ENCODE measurements at places on chromosomes 6 and 20.
A peak's percentile ranks its signal among the peaks of the same experiment; 100 is the strongest.

DNA sequence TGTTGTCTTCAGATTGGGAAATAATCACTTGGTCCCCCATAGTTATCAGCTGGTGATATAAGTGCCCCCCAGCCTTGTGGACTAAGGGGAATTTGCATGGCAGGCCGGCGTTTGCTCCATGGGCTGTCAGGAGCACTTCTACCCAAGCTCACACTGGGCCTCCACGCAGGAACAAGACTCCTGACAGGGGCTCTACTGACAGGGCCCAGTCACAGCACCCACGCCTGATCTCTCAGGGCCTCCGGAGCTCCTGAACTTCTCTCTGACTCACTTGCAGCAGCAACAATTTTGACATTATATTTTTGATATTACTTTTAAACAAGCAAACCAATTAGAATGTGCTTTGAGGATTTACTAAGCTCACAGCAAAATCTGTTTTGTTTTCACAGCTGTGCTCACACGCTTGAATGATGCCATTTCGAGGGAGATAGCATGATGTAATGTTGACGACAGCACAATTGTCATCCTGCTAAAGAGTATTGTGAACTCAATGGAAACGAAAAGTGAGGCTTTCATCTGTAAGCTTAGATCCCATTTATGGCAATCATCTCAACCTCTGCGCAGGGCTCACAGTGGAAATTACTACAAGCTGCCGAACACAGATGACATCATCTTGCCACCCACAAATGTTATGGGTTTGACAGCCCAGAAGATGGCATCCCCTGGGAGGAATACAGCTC, 28.7 kb upstream of the TXNDC5 start:
- peak; percentile 76 for DNase-seq

- no peak for DNase-seq
Observed at GRCh38 chr6:150149146-150149545, 6.3 kb downstream of the PPP1R14C start.

- no peak for DNase-seq
Observed at GRCh38 chr6:163711615-163712565, 297.4 kb downstream of the QKI start.

GRCh38 chr6:127051571-127052260, 66.8 kb upstream of the RSPO3 start:
- no peak for DNase-seq

DNA sequence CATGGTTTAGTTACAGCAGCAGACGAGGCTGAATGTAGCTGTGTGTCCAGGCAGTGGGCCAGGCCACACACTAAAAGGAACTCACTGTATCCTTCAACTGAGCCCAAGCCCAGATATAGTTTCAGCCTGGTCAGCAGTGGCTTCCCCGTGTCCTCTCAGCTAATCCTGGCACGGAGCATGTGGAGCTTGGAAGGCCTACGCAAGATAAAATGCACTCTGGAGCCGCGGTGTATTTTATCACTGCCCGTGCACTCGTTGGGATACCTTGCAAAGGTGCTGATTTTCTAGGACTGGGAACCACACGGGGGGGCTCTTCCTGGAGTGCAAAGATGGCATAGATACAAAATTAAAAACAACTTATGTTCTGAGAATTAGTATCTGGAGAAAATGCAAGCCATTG, 48.4 kb upstream of the IYD start:
- DNase-seq = no peak

- DNase-seq = no peak
Observed at GRCh38 chr6:31386099-31386498, 17.3 kb upstream of the MICA start.

- no peak for DNase-seq
Observed at GRCh38 chr6:130994319-130995097, 68.5 kb downstream of the EPB41L2 start.

GRCh38 chr6:111651185-111652034, 45.7 kb upstream of the TRAF3IP2 start:
- DNase-seq = no peak

DNA sequence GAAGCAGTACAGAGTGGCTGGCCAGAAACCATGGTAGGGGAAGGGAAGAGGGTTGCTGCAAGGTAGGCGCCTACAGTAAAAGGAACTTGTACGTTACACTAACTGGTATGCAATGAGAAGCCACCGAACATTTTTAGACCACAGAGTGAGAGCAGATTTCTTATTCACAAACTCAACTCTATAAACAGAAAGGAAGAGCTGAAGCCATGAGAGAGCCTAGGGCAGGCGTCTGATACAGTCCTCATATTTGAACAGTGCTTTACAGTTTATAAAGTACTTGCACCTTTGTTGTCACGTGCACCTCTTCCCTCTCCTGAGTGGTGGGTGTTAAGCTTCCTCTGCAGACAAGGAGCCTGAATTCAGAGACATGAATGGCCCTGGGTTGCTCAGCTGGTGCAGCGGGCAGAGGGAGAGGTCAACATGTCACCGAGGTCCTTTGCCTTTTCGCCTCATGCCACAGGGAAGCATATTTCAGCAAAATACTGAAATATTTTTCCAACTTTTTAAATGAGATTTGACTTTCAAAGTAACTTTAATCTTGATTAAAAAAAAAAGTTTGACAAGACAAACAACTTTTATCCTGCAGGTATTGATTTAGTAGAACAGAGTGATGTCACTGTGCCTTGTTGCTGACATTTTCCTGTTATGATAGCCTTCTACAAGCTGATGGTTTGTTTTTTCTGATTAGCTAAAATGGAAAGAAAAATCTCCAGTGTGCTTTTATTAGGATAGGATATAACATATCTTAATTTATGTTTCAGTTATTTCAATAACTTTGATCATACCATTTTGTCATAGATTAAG, 23.8 kb downstream of the UST start:
- DNase-seq = no peak

DNA sequence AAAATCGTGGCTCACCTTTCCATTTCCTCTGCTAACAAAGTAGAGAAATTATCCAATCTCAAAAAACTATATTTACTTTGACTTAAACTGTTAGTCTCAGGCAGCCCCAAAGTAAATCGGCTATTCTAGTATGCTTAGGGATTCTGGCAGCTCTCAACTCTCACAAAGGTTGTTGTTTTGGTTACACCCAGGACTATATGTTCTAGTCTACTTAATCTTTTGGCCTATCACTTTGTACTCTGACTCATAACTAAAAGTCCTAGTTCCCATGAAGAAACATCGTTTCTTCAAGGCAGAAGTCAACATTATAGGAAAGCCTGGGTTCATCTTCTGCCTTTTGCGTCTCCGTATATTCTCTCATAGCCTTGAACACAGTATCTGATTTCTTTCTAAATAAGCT, 42.3 kb downstream of the MYLK4 start:
- no peak for DNase-seq

GRCh38 chr6:109377717-109378116, 4.5 kb downstream of the CD164 start:
- DNase-seq = no peak

- DNase-seq = peak; percentile 42
Observed at GRCh38 chr6:56906752-56907151, 48.2 kb upstream of the BEND6 start.

- DNase-seq = no peak
Observed at GRCh38 chr6:93751969-93752368, 332.6 kb upstream of the EPHA7 start.

- peak; percentile 82 for DNase-seq
Observed at GRCh38 chr20:17570347-17571152, 675 bp downstream of the DSTN start.

DNA sequence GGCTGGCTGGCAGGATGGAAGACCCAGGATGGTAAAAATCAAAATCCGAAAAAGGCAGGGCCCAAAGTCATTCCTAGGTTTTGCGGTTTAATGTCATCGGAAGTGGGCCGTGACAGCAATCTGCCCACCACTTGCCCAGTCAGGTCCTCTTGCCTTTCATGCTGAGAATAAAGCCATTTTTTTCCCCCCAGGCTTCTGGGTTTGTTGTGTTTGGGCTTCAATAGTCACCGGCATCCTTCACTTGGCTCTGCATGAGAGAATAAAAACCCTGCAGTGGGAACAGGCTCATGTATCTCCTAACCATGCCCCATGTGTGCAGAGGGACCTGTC, 56.1 kb downstream of the MEP1A start:
- peak; percentile 27 for DNase-seq

DNA sequence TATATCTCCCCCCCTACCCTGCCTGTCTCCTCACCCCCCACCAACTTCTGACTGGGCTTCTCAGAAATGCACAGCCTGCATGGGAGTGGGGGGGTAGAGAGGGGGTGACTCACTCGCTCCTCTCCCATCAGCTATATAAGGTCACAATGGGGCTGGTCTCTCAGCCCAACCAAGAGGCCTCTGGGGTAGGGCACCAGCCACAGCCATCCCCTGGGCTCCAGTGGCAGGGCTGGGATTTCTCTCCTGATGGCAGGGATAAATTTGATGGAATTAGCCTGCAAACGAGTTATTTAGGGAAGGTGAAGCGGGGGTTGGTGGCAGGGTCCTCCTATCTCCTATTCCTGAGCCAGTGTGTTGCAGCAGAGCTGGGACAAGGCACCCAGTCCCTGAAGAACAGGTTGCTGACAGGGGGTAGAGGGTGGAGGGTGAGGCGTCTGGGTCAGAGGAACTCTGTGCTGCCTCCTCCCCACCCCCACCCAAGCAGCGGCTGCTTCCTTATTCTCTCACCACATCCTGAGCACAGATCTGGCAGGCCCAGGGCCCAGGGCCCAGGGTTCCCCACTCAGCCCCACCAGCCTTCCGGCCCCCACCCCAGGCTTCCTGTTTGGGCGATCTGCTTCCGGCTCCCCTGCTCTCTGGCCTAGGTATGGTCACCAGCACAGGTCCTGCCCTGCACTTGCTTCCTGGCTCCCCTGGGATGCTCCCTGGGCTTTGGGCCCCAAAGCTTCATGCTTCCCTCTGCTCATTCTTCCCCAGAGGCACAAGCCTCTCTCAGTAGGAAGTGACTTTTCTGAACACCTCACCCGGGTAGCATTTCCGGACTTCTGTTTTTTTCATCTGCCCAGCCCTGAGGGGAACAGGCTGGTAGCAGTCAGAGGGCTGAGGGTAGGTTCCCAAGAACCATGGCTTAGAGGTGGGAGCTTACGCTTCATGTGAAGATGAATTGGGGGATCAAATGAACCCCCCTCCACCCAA, 4.0 kb downstream of the PPP1R18 start:
- peak; percentile 33 for DNase-seq

- no peak for DNase-seq
Observed at GRCh38 chr20:2253256-2253655, 42.5 kb upstream of the TGM3 start.

GRCh38 chr20:46724343-46724959, 15.0 kb downstream of the SLC2A10 start:
- no peak for DNase-seq

- no peak for DNase-seq
Observed at GRCh38 chr20:25207960-25208534, 12.5 kb downstream of the ENTPD6 start.

- DNase-seq = no peak
Observed at GRCh38 chr6:158703837-158704822, 54.3 kb downstream of the SYTL3 start.

DNA sequence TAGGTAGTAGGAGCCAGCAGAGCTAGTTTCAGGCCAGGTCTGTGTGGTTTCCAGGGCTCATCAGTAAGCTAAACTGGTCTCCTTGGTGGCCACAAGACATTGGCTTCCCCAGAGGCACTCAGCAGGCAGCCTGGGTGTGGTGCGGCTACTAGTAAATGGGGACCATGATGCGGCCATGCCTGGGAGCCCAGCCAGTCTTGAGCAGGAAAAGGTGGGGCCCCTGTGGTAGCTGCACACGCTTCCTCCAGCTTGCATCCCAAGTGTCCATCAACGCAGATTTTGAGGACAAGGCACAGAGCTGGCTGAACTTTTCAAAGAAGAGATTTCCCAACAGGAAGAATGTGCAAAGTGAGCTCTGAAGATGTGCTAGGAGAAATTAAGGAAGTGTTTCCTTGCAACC, 107.4 kb upstream of the NAA20 start:
- DNase-seq = no peak

GRCh38 chr6:111973927-111974639, 79.8 kb upstream of the CCN6 start:
- peak; percentile 22 for DNase-seq

- DNase-seq = no peak
Observed at GRCh38 chr6:403659-404655, 12.4 kb downstream of the IRF4 start.

DNA sequence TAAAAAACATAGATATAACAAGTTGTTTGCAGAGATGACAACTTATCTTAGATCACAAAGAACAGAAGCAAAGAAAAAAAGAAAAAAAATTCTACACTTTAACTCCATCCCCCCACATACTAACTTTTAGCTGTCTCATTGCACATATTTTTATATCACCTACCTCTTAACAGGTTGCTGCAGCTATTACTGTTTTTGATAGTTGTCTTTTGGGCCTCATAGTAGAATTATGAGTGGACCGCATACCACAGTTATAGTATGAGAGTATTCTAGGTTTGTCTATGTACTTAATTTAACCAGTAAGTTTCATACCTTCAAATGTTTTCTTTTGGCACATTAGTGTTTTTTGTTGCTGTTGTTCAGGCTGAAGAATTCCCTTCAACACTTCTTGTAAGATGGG, 12.3 kb downstream of the RSPH3 start:
- DNase-seq = no peak

DNA sequence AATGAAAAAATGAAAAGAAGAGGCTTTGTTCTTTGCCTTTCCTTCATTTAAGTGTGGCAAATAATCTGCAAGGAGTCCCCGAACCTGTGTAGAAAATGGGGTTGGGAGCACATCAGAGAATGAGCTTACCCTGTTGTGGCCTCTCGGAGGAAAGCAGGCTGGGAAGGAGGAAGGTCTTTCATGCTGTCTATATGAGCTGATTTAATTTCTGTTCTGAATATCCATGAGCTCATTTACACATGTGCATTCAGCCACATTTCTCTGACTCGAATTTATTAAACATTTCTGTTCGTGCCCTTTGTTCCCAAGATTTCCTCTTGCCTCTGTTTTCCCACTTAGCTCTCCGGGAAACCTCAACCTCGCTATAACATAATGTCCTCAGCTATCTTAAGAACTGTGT, 584.4 kb upstream of the CDH4 start:
- DNase-seq = no peak

- DNase-seq = no peak
Observed at GRCh38 chr20:20663841-20664240, 48.6 kb downstream of the RALGAPA2 start.

DNA sequence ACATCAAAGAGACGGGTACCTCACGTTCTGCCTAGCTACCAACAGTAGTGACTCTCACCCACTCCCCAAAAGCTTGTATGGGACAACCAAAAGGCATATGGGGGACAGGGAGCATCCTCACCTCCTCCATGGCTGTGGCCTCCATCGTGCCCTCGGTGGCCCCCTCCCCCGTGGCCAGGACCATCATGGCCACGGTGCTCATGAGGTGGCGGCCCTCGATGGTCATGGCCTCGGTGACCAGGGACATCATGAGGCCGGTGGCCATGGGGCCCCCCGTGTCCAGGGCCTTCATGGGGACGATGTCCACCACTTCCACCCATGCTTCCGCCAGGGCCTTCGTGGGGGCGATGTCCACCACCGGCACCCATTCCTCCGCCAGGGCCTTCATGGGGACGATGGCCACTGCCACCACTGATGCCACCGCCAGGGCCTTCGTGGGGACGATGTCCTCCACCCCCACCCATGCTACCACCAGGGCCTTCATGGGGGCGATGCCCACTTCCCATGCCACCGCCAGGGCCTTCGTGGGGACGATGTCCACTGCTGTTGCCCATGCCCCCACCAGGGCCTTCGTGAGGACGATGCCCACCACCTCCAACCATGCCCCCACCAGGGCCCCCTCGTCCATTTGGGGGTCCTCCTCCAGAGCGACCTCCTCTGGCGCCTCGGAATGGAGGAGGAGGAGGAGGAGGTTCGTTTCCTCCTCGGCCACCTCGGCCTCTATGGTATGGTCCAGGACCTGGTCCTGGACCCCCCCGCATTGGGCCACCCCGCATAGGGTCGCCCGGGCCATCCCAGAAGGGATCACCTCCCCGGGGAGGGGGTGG, 15.0 kb downstream of the PPP1R10 start:
- no peak for DNase-seq

GRCh38 chr6:52566201-52566600, 10.7 kb downstream of the TRAM2 start:
- no peak for DNase-seq

Data from DMS53 (cell line).